ENCODE measurements at places on chromosomes 2 and 18.

GRCh38 chr2:24509840-24510239 is 18.8 kb downstream of the NCOA1 start:
- DNase-seq = no peak

DNA sequence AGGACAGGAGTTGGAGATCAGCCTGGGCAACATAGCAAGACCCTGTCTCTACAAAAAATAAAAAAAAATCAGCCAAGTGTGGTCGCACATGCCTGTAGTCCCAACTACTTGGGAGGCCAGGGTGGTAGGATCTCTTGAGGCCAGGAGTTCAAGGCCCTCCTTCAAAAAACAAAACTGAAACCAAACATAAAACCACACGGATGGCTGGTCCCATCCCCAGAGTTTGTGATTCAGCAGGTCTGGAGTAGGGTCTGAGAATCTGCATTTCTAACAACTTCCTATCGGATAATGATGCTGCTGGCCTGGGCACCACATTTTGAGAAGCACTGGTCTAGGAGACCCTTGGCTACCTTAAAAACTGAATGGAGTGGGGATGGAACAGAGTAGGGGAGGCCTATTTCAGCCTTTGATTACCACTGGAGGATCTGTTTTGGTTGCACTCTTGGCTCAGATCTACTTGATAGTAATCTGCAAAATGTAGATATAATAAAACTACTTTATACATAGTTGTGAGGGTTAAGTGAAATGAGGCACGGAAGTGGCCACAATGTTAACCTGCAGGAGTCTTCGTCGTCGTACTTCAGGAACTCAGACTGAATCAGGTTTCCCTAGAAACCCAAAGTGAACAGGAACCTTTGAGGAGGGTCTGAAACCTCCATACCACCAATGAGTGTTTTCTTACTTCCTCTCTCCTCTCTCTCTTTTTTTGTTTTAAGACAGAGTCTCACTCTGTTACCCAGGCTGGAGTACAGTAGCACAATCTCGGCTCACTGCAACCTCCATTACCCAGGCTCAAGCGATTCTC is 25.5 kb upstream of the NFE2L2 start:
- DNase-seq = no peak

DNA sequence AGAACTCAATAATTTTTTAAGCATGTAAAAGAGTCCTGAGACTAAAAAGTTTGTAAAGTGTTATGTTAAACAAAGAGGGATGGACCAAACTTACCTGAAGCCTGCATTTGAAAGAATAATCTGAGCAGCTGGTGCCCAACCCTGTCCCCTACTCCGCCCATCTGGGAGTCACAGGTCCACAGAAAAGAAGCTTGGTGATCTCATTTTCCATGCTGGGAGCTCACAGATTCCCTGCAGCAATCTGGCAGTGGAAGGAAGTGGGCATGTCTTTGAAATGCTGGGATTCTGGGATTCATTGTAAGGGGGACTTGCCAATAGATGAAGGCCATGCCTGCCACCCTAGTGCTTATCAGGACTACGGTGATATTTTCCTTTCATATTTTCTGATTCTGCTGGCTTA is 17.9 kb downstream of the CDH2 start:
- no peak for DNase-seq

- DNase-seq = peak; percentile 17
Measured at GRCh38 chr2:8568543-8569302, 113.1 kb upstream of the ID2 start.

- DNase-seq = no peak
Measured at GRCh38 chr2:2872713-2873449, 504.7 kb downstream of the EIPR1 start.

- no peak for DNase-seq
Measured at GRCh38 chr2:104766683-104767082, 87.2 kb upstream of the POU3F3 start.

DNA sequence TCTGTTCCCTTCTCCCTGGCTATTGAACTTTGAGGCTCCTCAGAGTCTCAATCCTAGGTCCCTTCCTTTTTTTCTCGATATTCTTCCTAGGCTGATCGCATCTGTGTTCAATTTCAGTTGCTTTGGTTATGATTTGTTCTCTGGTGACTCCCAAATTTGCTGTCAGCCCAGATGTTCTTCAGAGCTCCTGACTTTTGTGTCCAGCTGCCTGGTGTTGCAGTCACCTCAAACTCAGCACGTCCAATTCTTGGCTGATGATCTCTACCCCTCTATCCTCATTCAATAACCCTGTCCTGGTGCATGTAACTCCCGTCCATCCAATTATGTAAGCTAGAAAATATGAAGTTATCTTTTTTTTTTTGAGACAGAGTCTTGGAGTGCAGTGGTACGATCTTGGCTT is 31.4 kb downstream of the DIS3L2 start:
- DNase-seq = no peak
